Gastrocnemius medialis (tissue), 4 donors: ENCODE measurements at places on chromosomes 3 and 15. TPM values are rescaled to one million over a fixed set of nuclear protein-coding genes. Genes with fewer than 3 reads are reported as not detected.

DNA sequence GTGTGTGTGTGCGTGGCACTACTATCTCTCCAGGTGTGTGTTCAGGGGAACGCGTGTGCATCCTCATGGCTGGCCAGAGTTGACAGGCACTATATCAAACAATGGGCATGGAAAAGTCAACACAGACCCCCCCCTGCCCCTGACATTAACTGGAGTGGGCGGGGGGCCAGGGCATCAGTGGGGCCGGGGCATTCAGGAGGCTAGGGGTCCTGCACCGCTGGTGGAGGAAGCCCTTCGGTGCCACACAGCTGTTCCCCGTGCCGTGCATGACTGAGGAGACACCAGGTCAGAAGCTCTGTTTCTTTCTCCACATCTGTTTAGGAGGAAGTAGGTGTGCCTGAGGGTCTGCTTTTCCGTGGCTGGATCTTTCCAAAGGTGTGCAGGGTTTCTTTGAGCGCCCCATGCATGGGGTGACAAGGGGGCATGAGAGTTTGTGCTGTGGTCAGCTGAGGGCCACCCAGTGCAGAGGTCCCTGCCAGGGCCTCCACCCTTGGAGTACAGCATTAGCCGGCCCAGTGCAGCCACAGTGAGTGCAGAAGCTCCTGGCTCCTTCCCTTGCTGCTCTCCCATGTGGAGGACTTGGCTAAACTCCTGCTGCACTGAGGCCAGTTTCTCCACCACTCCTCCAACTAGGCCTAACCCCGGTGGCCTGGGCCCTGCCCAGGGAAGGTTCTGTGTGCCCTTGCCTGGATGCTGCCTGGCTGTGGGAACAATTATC, 7.5 kb downstream of the C3orf22 start:
- DNase-seq: peak; percentile 4
- H3K27ac ChIP-seq: no peak overlapping the region
- no peak overlapping the region for H3K4me3 ChIP-seq
- H3K36me3 ChIP-seq: no peaks in the 10 kb centered on the region
- H3K27me3 ChIP-seq: no peaks in the 10 kb centered on the region

Gene RHOV
- not detected for total RNA-seq

Gene PRTG
- 0.59 TPM for total RNA-seq

DNA sequence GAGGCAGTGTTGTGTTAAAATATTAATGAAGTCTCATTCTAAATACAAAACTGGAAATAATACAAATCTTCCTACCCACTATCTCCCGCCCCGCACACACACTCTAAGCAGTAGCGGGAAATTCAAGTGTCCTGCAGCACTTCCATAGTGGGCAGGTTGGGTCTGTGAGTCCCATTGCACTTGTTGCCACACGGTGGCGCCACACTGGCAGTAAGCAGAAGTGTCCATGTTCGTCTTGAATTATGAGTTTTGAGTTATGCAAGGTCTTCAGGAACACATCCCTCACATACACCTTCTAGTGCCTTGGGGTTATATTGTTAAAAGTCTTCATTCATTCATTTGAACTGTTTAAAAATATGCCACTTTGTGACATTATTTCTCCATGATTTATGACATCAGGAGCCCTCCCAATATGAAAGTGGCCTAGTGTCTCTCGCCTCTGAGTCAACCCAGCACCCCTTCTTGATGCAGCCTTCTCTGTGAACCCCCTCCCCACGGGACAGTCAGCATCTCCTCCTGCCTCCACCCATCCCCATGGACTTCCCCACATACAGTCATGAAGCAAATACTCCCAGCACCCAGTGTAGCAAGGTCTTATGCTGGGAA, 17.6 kb upstream of the CCDC174 start:
- H3K4me3 ChIP-seq: no peak overlapping the region
- DNase-seq: no peak
- H3K4me1 ChIP-seq: no peaks in the 10 kb centered on the region
- no peak overlapping the region for H3K27ac ChIP-seq
- H3K27me3 ChIP-seq: no peaks in the 10 kb centered on the region

Gene ITIH1
- not detected for total RNA-seq

Gene NAA50
- total RNA-seq: 359 TPM

Gene UBE2E2
- total RNA-seq: 7.9 TPM

GRCh38 chr3:100865442-100865841, 127.8 kb downstream of the ABI3BP start:
- H3K4me3 ChIP-seq: no peak overlapping the region
- no peaks in the 10 kb centered on the region for H3K4me1 ChIP-seq
- no peak for DNase-seq

Gene RTP3
- total RNA-seq: not detected

Gene ADIPOQ
- total RNA-seq: 0.33 TPM
